ENCODE measurements at places on chromosomes 3 and 15. TPM values are rescaled to one million over a fixed set of nuclear protein-coding genes. Genes with fewer than 3 reads are reported as not detected.

Gene PPARG
- total RNA-seq, result 17.7 TPM

Gene LAMB2
- 328 TPM for total RNA-seq

Gene HHLA2
- not detected for total RNA-seq

Gene INSYN1
- not detected for total RNA-seq

Gene RARRES1
- 0.85 TPM for total RNA-seq

Gene CTXND1
- total RNA-seq, result not detected

Gene MASP1
- not detected for total RNA-seq

Gene TTLL13
- total RNA-seq, result not detected

Gene FSTL1
- 47.3 TPM for total RNA-seq

Gene FMN1
- total RNA-seq, result 0.48 TPM

Gene ADAMTSL3
- total RNA-seq, result 1.9 TPM

Gene COLQ
- total RNA-seq, result under 0.01 TPM

Gene ZNF80
- not detected for total RNA-seq

Gene SLC9C1
- 0.43 TPM for total RNA-seq

Gene SLC28A1
- total RNA-seq, result not detected

Gene SLITRK3
- total RNA-seq, result not detected

Gene PRR20G
- total RNA-seq, result not detected

Gene CCR9
- not detected for total RNA-seq

Gene C3orf70
- not detected for total RNA-seq

Gene VWA5B2
- total RNA-seq, result not detected

Gene DAZL
- total RNA-seq, result not detected

Gene SCAANT1
- not detected for total RNA-seq

Gene MED12L
- total RNA-seq, result under 0.01 TPM

Gene DALRD3
- 52.9 TPM for total RNA-seq

Gene CCR8
- not detected for total RNA-seq

Gene GPR62
- total RNA-seq, result not detected

Gene FILIP1L
- total RNA-seq, result 5.3 TPM

Gene ZMYND10
- total RNA-seq, result 0.24 TPM

Gene PML
- 33.0 TPM for total RNA-seq

Gene CAPN3
- total RNA-seq, result 0.43 TPM

Gene RAD51
- total RNA-seq, result 0.21 TPM

Gene CHL1
- total RNA-seq, result 2.1 TPM

Gene PCSK6
- total RNA-seq, result 1.7 TPM

Gene SCAP
- 78.9 TPM for total RNA-seq

Gene CISH
- 1.3 TPM for total RNA-seq

Gene EPHB3
- 26.3 TPM for total RNA-seq

Gene CNTN3
- 1.1 TPM for total RNA-seq

All from tracheal epithelial cell (primary cell).